ENCODE measurements at places on chromosomes 16 and 17. TPM values are rescaled to one million over a fixed set of nuclear protein-coding genes. Genes with fewer than 3 reads are reported as not detected.

Gene TEX19
- not detected for total RNA-seq

Gene RASL10B
- total RNA-seq, result 3.7 TPM

DNA sequence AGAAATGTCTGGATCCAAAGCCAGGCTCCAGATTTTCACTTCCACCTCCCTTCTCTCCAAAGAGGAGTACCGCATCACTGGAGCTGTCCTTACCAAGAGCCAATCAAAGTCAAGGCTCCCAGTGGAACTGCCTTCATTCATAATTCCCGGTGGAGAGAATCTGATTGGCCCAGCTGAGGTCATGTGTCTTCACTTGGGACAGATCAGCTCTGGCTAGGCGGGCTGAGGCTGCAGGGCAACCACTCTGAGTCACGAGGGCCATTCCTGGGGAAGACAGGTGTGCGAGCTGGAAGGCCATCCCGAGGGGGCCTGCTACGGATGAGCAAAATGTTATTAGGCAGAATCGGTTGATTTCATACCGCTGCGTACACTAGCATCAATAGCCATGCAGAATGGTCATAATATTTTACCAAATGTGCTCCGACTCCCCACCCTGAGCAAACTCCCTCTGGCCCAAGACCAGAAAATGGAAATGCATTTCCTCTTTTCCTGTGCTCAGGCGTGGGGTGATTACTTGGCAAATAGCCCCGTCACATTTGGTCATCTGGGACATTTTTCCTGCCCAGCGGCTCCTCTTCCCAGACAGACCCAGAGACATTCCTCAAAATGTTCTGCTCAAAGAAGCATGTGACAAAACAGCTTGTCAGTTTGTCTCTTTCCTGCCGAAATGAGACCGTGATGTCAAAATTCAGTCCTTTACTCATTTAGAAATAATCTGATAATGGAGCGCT, 111.1 kb downstream of the AIPL1 start:
- no peaks in the 10 kb centered on the region for H3K27me3 ChIP-seq
- no peak overlapping the region for H3K27ac ChIP-seq
- no peaks in the 10 kb centered on the region for H3K4me1 ChIP-seq

DNA sequence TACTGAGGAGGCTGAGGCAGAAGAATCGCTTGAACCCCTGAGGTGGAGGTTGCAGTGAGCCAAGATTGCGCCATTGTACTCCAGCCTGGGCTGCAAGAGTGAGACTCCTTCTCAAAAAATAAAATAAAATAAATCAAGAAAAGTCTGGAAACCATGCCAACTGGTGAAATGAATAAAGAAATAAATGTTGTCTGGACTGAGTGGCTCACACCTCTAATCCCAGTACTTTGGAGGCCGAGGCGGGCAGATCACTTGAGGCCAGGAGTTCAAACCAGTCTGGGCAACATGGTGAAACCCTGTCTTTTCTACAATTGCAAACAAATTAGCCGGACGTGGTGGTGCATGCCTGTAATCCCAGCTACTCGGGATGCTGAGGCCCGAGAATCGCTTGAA, 744 bp upstream of the LRRC37A3 start:
- H3K27me3 ChIP-seq, result no peaks in the 10 kb centered on the region
- H3K4me1 ChIP-seq, result no peaks in the 10 kb centered on the region
- peak overlapping the region; percentile 99 for H3K4me3 ChIP-seq
- no peak for DNase-seq
- H3K36me3 ChIP-seq, result no peaks in the 10 kb centered on the region
- H3K27ac ChIP-seq, result peak overlapping the region; percentile 95

DNA sequence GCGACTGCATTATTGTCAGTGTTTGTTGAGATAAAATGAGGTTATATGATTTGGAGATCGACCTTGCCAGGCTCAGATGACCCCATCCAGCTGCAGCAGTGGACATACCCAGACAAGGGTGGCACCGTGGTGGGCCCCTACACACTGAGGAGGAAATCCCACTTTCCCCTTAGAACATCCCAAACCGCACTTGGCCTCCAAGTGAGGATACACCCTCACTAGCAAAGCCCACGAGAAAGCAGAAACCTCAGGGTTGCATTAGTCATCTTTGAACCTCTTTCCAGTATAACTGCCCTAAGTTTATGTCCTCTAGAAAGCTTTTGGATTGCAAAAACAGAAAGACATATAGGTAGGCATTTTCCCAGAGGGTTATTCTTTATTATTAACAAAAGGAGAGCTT, 101.5 kb downstream of the CLEC16A start:
- H3K36me3 ChIP-seq, result no peaks in the 10 kb centered on the region
- no peak overlapping the region for H3K27ac ChIP-seq
- H3K4me3 ChIP-seq, result no peak overlapping the region
- peaks cover 12% of the 10 kb centered on the region for H3K4me1 ChIP-seq
- no peaks in the 10 kb centered on the region for H3K27me3 ChIP-seq
- DNase-seq, result peak; percentile 58

DNA sequence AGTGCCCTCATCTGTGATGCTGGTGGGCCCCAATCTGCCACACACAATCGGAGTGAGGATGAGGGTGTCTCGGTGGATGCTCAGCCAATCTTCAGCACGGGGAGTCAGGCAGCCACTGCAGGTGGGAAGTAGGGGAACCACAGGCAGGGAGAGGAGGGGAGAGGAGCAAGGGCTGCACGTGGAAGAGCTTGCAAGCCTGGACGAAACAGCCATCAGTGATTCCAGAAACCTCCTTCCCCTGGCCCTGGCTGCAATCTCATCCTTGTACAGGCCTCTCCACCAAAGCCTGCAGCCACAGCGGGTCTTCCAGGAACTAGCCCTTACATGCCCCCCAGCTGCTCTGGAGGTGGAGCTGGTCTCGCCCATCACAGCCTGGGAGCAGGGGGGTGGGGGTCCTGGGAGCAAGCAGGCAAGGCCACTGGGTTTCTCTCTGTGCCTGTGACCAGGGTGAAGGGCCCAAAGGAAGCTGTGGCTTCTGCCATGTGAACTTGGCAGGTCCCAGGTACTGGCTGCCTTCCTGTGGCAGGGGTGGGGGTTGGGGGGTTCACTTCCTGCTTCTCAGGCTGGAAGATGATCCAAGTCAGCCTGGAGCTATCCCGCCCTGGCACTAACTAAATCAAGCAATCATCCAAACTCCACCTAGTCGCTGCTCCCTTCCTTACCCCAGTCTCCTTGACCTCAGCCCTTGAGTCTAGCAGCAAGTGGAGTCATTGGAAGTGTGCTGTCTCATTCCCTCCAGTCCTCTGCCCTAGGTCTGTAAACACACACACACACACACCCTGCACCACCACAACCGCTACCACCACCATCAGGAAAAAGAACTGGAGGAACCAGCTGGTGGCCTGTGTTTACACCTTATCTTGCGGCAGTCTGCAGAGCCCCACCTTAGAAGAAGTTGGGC, 29.4 kb upstream of the MLKL start:
- no peaks in the 10 kb centered on the region for H3K27me3 ChIP-seq
- H3K36me3 ChIP-seq, result no peaks in the 10 kb centered on the region
- no peak overlapping the region for H3K27ac ChIP-seq
- no peak for DNase-seq
- peaks cover 5% of the 10 kb centered on the region for H3K4me1 ChIP-seq

- no peak overlapping the region for H3K4me3 ChIP-seq
- H3K27me3 ChIP-seq, result peaks cover 8% of the 10 kb centered on the region
- no peak for DNase-seq
- no peak overlapping the region for H3K27ac ChIP-seq
- H3K4me1 ChIP-seq, result no peaks in the 10 kb centered on the region
These were observed 120.5 kb downstream of the C16orf95 start for GRCh38 chr16:87196661-87197060.

- H3K27ac ChIP-seq, result peak overlapping the region; percentile 74
- peak; percentile 91 for DNase-seq
- H3K27me3 ChIP-seq, result no peaks in the 10 kb centered on the region
- H3K36me3 ChIP-seq, result no peaks in the 10 kb centered on the region
- H3K4me1 ChIP-seq, result peaks cover 55% of the 10 kb centered on the region
These were observed 26.6 kb downstream of the GSE1 start for GRCh38 chr16:85639529-85640253.

DNA sequence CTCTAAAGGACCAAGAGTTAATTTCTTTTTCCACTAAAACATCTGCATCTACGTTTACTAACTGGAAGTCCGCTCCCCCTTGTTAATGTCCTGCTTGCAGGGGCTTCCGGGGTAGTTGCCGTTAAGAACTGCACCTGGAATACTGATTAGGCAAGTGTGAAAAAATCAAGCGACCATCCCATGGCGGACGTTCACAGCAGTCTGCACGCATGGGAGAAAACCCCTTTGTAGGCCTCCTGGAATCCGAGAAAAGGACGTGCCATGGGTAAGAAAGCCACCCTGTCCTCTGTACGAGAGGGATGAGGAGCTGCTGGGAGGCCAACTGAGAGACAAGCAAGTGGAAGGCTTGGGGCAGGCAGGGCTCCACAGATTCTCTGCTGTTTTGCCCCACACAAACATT, 14.9 kb downstream of the SNN start:
- H3K36me3 ChIP-seq, result peaks cover 59% of the 10 kb centered on the region
- H3K4me3 ChIP-seq, result no peak overlapping the region
- peak overlapping the region; percentile 37 for H3K27ac ChIP-seq
- no peaks in the 10 kb centered on the region for H3K27me3 ChIP-seq
- DNase-seq, result peak; percentile 48

GRCh38 chr17:261635-262034, 80.2 kb upstream of the DOC2B start:
- no peak for DNase-seq
- H3K4me3 ChIP-seq, result no peak overlapping the region
- H3K36me3 ChIP-seq, result no peaks in the 10 kb centered on the region
- no peaks in the 10 kb centered on the region for H3K27me3 ChIP-seq
- H3K27ac ChIP-seq, result no peak overlapping the region

All from sigmoid colon (tissue), 7 donors.